ENCODE measurements at places on chromosomes 1 and 21.

DNA sequence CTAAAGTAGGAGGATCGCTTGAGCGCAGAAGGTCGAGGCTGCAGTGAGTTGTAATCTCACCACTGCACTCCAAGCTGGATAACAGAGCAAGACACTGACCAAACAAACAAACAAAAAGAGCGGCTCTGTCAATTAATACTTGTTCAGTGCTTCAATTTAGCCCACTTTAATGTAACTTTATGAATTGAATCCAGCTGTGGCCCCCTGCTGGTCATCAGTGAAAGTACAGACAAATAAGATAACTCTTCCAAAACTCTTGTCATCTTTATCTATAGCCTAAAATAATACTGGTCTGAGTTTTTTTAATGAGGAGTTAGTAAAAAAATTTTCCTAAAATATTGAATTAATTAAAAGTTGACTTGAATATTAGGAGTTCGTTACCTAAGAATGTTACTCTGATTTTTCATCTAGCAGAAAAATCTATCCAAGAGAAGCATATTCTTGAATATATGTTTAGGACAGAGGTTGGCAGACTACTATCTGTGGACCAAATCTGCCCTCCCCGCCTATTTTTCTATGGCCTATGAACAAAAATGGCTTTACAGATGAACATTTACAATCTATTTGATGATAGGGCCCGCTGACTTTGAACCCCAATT lies 26.1 kb downstream of the ATP5PF start:
- peak; percentile 14 for DNase-seq

DNA sequence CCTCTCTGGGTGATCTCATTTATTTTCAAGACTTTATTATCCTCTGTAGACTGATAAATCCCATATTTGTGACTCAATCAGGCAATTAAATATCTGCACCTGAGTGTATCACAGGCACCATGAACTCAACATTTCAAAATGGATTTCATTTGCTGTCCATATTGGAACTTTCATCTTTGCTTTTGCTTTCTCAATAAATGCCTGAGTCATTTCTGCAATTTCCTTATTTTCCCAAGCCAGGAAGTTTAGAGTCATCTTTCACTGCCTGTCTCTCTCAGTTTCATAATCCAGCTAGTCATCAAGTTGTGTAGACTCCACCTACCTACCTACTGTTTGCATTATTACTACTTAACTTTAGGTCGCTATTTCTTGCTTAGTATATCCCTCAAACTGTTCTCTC lies 540.9 kb downstream of the LMO4 start:
- no peak for DNase-seq

GRCh38 chr1:218521414-218522169 lies 176.5 kb downstream of the TGFB2 start:
- peak; percentile 63 for DNase-seq

- DNase-seq = peak; percentile 48
Measured at GRCh38 chr1:226110249-226111097, 48.0 kb downstream of the H3-3A start.

DNA sequence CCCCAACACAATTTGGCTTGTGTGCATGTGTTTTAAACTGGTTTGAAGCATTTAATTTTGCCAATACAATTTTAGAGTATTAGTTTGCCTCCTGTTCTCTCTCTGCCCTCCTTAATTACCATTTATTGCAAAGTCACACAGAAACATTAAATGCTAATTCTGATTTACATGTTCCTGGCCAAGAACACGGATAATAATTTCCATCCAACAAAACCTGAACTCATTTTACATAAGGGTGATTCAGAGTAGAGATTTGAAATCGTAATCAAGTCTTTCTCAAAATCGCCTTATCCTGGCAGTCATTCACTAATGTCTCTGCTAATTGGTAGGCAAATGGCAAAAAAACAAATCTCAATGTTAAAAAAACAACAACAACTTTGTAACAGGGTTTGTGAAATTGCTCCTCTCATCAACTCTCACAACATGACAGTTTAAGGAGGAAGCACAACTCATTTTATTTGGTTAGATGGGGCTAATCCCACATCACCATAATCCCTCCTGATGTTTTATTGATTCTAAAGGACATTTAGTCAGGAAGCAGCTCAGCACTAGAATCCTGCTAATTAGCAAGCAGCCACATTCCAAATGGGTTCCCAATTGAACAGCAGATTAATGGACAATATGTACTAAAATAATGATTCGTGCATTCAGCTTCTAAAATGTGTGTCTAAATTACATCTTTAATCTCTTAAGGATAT lies 55.9 kb downstream of the C1orf87 start:
- DNase-seq = no peak

- no peak for DNase-seq
Measured at GRCh38 chr1:206032380-206033140, 8.9 kb upstream of the CTSE start.

DNA sequence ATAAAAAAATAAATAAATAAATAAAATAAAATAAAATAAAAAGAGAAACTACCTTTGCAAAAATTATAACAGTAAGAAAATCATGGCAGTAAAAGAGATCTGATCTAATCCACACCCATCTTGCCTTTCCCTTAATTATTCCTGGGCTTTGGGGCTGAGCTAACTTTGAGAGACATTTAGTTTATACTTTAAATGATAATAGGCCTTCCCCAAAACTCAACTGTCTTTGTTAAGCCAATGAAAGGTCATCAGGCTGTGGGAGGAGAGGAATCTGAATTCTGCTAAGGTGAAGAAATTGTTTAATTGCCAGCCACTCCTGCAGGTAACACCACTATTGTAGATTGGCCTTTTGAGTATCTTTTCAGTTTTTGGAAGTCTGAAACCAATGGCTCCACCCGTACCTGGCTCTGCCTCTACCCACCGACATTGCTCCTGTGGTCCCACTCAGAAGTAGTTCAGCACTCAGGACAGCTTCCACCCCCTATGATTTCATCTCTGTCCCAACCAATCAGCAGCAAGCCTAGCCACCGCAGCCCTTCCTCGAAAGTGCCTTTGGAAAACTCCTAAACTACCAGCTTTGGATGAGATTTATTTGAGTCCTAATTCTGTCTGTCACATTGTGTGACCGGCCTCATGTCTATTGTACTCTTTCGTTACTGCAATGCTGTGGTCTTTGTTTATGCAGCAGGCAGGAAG lies 23.0 kb upstream of the PNRC2 start:
- no peak for DNase-seq

DNA sequence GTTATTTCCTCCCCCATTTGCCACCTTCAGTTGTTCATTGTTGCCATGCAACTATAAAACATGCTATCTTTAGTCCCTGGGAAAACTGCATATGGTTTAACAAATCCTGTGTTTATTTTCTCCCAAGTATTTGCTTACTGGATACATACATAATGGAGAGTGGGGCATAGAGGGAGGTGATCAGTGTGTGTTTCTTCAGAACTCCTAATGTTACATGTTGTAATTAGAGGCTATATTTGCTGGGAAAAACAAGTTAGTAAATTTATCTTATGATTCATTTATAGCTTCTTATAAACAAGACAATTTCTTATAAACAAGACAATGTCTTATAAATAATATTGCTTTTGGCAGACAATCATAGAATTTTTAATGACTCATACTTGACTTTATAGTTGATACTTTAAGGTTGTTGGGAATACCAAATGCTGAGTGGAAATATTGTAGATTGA lies 7.3 kb upstream of the GIPC2 start:
- DNase-seq = no peak

DNA sequence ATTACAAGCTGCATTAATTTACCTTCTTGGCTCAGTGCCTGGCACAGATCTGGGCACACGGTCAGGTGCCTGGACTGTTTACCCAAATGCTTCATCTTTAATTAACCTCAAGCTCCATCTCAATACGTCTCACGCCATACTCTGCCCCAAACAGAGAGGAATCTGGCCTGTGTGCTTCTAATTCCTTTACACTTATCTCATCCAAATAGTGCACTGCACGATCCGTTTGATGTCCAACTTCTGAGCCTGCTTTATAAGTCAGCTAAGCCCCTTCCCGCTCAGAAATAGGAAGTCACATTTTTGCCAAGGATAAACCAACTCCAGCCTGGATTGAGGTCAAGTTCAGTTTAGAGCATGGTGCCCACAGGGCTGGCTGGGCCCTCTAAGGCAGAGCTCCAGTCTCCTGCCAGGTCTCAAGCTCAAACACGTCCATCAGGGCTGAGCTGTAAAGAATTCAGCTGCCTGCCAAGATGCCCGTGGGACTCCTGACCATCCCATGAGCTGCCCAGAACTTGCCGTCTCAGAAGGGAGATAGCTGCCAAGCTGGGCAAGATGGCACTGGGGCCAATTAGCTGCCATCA lies 233.5 kb downstream of the TRABD2B start:
- DNase-seq = no peak

GRCh38 chr1:155175281-155175926 lies 1.8 kb downstream of the TRIM46 start:
- no peak for DNase-seq

- DNase-seq = no peak
Measured at GRCh38 chr1:115301438-115302020, 36.5 kb downstream of the NGF start.

- no peak for DNase-seq
Measured at GRCh38 chr1:234090212-234091064, 186.0 kb downstream of the SLC35F3 start.

DNA sequence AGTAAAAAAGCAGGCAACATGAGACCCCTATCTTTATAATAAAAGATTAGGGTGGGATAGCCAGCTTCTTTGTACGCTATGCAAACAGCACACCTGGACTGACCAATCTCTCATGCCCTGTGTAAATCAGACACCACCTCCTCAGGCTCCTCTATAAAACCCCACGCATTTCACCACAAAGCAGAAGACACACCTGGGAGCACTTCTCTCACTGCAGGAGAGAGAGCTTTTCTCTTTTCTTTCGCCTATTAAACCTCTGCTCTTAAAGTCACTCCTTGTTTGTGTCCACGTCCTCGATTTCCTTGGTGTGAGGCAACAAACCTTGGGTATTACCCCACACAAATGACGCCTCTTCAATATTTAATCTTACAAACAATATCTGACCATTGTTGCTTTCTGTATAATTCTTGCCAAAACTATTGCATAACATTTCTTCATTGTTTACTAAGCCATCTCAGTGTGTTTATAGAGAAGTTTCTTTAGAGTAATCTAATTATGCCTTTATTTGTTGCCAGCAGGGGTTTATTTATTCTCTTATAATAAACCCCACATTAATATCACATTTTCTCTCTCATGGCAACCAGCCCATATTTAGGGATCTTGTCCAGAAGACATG lies 31.6 kb upstream of the NUF2 start:
- DNase-seq = no peak

DNA sequence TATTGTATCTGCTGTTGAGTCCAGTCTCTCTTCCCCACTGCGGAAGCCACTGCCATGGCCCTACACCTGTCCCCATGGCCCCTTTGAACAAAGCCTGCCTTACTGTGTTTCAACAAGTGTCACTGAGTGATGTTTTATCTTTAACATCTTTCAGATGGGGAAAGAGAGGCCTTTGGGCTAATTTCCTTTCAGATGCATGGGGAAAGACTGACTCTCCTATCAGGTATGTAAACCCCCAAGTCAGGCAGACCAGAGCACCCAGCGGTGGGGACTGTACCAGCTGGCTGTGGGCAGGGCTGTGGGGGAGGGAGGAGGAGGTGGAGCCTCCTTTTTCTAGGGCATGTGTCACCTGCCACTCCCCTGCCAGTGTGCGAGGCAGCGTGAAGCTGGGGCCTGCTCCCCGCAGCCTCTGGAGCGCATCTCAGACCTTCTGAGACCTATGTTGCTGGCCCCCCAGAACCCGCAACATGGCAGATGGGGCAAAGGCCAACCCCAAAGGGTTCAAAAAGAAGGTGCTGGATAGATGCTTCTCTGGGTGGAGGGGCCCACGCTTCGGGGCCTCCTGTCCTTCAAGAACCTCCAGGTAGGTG lies at the start of gene PLA2G2F:
PLA2G2F (plus strand) TSS at position 363 of the 590 bp plus-strand sequence; CDS start at position 468, 105 bp downstream.
- no peak for DNase-seq

GRCh38 chr1:180131510-180131909 lies 23.2 kb upstream of the QSOX1 start:
- DNase-seq = no peak

DNA sequence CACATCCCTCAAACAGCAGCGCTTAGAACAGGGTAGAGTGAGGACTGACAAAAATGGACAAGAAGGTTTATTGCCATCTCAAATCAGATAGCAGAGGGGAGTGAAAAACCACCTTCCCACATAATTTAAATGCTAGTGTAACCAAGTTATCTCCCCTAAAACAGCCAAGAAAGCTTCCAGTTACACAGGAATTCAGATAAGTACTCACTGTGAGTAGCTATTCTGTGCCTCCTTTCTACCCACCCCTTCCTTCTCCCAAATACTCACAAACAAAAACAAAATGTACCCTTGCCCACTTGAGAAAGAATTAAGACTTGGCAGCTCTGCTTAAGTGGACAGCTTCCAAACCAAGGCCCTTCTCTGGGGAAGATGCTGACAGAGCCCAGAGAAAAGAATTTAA lies 9.1 kb downstream of the OTUD7B start:
- no peak for DNase-seq

- DNase-seq = no peak
Measured at GRCh38 chr1:176450526-176450925, 12.4 kb upstream of the PAPPA2 start.

DNA sequence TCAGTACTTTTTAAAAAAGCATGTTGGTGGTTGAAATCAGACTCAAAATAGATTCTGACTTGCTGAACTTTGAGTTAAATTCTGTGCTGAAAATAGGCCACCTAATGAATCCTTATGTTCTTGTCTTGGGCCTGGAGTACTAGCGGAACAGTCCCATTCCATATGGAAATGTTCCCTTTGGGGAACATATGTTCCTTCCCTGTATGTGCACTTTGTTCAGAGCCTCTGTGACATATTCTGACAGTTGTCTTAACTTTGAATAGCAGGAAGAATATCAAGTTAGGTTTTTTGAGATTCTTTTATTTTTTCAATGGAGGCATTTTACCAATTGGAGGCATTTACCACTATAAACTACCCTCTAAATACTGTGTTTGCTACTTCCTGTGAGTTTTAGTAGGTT lies 1667.8 kb downstream of the PLA2G4A start:
- no peak for DNase-seq

- DNase-seq = no peak
Measured at GRCh38 chr1:109365642-109366204, 32.0 kb downstream of the SORT1 start.

GRCh38 chr1:236303675-236304074 lies 21.9 kb upstream of the ERO1B start:
- no peak for DNase-seq

- no peak for DNase-seq
Measured at GRCh38 chr1:201840055-201840454, 11.1 kb downstream of the IPO9 start.

GRCh38 chr21:45847870-45848269 lies 133.7 kb upstream of the COL6A1 start:
- no peak for DNase-seq

DNA sequence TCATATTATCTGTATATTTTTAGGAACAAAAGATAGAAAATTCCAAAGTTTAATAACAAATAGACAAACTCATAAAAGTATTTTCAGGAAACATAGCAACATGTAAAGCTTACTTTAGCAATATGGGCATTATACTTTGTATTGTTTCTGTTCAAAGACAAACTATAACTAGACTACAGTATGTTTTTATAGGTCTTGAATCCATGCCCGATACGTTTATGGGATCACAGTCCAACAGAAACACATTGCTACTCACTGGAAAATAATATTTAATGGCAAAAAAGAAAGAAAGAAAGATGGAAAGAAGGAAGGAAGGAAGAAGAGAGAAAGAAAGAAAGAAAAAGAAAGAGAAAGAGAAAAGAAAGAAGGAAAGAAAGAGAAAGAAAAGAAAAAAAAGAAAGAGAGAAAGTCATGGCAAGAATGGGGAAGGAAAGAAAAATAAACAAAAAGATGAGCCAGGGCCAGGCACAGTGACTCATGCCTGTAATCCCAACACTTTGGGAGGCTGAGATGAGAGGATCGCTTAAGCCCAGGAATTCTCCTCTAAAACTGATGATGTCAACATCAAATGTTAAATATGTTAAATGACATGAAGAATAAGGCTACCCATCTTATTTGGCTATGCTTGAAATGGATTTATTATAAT lies 32.7 kb downstream of the TM2D1 start:
- DNase-seq = no peak
